ENCODE measurements at places on chromosomes 7 and 10. TPM values are rescaled to one million over a fixed set of nuclear protein-coding genes. Genes with fewer than 3 reads are reported as not detected.

VAX1 gene
- not detected for total RNA-seq

TMEM130 gene
- total RNA-seq = not detected

SGPL1 gene
- total RNA-seq = 81.5 TPM

GPR146 gene
- total RNA-seq = 0.27 TPM

HGF gene
- not detected for total RNA-seq

LGI1 gene
- not detected for total RNA-seq

NUTM2D gene
- 2.3 TPM for total RNA-seq

RARRES2 gene
- not detected for total RNA-seq

XRCC2 gene
- total RNA-seq = 5.2 TPM

NPSR1 gene
- total RNA-seq = not detected

- DNase-seq = no peak
Measured at GRCh38 chr7:95861041-95861440, 88.7 kb downstream of the DYNC1I1 start.

GRCh38 chr7:47190462-47190861 lies 391.4 kb downstream of the TNS3 start:
- no peak for DNase-seq

- DNase-seq = no peak
Measured at GRCh38 chr7:128841171-128841690, 11.0 kb downstream of the FLNC start.

- DNase-seq = no peak
Measured at GRCh38 chr10:64636461-64636860, 1115.3 kb downstream of the REEP3 start.

GRCh38 chr10:133079836-133080682 lies 7.7 kb upstream of the ADGRA1 start:
- no peak for DNase-seq

DNA sequence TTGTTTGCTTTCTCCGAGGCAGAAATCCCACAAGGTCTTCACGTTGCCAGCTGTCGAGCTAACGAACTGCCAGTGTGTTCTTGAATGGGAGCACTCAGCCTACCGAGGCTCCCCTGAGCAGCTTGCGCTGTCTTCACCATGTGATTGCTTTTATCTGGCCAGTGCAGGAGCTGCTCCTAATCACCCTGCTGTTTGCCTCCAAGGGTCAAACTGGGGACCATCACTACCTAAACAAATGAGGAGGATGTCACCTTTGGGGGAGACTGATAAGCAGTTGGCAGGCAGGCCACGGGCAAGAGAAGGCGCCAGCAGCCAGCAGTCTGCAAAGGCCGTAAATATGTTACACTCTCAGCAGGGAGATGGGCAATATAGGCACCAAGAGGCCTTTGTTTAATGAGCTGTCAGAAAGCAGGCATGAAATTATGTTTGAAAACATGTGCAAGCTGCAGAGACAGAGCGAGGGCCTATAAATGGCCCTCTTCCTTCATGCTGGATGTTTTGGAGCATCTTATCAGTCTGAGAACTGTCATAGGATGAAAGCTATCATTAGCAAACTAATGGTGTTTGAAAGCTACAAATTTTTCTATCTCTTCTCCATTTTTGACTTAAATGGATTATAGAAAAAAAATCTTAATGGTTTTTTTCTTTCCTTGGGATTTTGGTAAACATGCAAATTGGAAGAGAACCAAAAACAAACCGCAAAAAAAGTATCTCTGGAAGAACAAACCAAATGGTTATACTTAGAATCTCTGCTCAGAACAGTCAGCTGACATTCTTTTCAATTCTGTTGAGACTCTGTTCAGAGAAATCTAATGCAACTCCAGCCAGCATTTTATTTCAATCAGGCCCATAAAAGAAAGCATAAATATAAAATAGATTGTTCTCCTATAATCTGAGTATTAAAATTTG lies 267.3 kb upstream of the NPVF start:
- no peak for DNase-seq

DNA sequence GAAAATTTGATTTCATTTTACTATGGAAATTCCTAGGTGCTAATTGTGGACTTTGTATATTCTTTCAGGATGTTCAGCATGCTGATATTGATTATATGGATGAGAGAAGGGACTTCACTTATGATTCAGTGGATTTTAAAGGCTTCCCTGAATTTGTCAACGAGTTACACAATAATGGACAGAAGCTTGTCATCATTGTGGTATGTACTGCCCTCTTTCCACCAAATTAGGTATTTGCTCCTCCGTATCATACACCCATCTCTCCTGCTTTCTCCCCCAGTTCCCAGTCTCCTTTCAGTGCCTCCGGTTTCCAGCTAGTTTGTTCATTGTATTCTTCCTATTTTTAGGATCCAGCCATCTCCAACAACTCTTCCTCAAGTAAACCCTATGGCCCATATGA lies 34.6 kb downstream of the MGAM start:
- peak; percentile 56 for DNase-seq

DNA sequence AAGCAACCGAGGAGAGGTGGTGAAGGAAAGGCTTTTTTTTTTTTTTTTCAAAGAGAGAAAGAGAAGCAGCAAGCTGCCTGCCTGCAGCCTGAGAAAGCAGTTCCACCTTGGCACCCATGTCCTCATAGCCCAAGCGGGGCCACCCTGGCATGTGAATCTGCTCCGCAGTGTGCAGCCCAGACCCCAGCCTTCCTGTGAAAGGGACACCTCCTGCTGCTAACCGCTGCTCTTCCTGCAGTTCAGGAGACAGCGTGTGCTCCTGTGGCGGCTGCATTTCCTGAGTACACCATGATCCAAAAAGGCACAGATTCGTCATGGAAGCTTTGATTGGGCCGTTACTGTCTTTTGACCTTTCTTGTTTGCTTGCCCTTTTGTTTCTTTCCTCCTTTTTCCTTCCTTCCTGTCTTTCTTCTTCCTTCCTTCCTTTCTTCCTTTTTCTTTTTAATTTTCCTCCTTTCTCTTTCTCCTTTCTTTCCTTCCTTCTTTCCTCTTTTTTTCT lies 38.1 kb downstream of the IKZF1 start:
- peak; percentile 30 for DNase-seq

DNA sequence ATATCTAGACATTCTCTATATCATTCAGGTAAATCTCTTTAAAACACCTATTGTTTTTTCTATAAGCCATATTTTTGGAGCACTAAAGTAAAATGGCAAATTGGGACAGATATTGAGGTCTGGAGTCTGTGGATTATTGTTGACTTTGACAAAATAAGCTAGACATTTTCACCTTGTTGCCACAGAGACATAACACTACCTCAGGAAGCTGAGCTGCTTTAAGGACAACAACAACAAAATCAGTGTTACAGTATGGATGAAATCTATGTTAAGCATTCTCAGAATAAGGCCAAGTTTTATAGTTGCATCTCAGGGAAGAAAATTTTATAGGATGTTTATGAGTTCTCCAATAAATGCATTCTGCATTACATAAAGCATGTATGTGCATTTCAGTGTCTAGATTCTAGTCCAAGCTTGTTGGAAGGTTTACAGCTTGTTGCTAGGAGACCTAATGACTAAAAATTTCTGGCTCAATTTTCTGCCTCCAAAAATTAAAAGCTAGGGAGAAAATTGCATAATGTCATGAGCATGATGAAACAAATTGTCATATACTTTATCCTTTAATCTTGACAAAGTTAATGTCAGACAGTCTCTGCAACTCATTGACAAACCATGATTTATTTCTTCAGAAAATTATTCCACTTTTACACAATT lies 18.3 kb downstream of the LIPM start:
- DNase-seq = peak; percentile 85

GRCh38 chr10:112827086-112827485 lies 123.0 kb upstream of the TCF7L2 start:
- no peak for DNase-seq

GRCh38 chr10:89367529-89367928 lies 10.3 kb upstream of the IFIT1B start:
- DNase-seq = no peak

DNA sequence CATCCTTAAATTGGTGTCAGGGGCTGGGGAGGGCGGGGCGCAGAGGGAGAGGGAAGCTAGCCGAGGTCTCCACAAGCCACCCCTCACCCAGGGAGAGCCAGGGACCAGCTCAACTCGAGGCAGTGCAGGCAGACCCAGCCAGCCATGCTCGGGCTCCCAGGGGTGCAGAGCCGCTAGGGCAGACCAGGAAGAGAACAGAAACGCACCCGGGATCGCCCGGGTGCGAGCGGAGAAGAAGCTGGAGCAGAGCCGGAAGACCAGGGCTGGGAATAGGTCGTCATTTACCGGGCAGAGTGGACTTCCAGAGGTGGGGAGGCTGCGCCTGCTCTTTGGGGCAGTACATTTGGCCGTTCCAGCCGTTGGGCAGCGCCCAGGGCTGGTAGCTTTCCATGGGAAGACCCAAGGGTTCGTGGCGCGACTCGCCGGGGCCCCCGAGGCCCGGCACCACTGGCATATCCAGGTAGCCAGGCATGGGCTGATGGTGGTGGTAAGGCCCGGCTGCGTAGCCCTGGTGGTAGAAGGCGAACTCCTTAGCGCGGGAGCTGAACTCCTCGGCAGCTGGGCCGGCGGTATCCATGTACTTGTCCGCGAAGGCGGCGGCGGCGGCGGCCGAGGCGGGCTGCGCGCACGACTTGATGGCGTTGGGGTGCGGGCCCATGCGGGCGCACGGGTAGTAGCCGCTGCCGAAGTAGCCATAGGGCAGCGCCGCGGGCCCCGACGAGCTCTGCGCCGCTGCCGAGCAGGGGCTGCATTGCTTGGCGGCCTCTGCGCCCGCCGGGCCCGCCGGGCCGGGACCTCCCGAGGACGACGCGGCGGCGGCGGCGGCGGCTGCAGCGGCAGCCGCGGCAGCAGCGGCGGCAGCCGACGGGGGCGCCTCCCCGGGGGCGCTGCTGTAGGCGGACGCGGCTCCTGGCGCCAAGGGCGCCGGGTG lies 755 bp downstream of the HOXA13 start:
- no peak for DNase-seq

- DNase-seq = peak; percentile 97
Measured at GRCh38 chr7:55185941-55186609, 167.3 kb downstream of the EGFR start.

GRCh38 chr10:74133923-74134820 lies 16.5 kb downstream of the AP3M1 start:
- no peak for DNase-seq

GRCh38 chr7:88289564-88290025 lies 17.1 kb downstream of the STEAP4 start:
- DNase-seq = peak; percentile 16

DNA sequence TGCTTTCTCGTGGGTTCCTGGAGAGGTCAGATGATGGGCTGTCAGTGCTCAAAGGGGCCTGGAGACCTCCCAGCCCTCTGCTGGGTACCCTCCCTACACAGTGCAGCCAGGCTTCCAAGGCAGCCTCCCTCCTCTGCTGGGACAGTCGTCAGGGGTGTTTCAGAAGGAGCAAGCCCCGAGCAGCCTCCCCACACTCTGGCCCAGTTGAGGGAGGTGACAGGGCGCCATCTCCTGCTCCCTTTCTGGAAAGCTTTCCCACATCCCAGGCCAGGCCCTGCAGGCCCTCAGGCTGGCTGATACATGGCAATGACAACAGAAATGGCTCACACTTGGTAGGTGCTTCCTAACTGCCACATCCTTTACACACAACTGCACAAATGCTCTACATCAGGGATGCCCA lies 32.1 kb downstream of the KCNMA1 start:
- peak; percentile 35 for DNase-seq

DNA sequence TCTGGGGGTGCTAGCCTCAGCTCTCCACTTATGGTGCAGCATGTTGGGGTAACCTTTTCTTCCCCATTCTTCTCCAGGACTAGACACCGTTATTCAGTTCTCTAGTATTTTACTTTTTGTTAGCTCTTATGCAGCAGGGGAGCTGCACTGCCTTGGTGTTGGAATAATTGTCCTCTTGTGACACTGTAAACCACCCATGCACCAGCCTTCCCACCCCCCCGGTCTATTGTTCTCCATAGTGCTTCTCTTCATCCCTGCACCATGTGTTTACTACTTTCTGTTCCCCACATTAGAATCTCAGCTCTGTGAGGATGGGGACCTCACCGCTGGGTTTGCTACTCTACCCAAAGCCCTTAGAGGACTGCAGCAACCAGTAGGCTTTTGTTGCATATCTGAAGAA lies 230.7 kb downstream of the RPS24 start:
- no peak for DNase-seq

- no peak for DNase-seq
Measured at GRCh38 chr7:138610671-138611170, 90.4 kb downstream of the SVOPL start.

GRCh38 chr7:113374955-113375354 lies 256.6 kb upstream of the SMIM30 start:
- DNase-seq = no peak

GRCh38 chr10:71939861-71940474 lies 24.2 kb upstream of the CHST3 start:
- no peak for DNase-seq

- DNase-seq = no peak
Measured at GRCh38 chr7:13725591-13725990, 263.9 kb downstream of the ETV1 start.

DNA sequence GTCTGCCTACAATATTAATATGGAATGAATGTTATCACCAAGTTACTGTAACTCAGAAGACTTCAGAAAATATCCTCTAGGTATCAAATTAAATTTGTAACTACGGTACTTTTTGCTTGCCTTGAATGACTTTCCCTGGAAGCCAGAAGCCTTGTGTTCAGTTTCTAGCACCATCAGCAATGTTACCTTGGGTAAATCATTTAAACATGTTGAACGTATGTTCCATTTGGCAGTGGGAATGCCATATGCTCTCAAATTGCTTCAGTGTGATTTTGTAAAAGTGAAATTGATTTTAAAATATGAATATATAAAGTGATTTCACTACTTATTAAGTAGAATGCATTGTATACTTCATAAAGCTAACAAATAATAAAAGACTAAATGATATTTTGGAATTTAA lies 11.2 kb downstream of the RPA3 start:
- DNase-seq = no peak

DNA sequence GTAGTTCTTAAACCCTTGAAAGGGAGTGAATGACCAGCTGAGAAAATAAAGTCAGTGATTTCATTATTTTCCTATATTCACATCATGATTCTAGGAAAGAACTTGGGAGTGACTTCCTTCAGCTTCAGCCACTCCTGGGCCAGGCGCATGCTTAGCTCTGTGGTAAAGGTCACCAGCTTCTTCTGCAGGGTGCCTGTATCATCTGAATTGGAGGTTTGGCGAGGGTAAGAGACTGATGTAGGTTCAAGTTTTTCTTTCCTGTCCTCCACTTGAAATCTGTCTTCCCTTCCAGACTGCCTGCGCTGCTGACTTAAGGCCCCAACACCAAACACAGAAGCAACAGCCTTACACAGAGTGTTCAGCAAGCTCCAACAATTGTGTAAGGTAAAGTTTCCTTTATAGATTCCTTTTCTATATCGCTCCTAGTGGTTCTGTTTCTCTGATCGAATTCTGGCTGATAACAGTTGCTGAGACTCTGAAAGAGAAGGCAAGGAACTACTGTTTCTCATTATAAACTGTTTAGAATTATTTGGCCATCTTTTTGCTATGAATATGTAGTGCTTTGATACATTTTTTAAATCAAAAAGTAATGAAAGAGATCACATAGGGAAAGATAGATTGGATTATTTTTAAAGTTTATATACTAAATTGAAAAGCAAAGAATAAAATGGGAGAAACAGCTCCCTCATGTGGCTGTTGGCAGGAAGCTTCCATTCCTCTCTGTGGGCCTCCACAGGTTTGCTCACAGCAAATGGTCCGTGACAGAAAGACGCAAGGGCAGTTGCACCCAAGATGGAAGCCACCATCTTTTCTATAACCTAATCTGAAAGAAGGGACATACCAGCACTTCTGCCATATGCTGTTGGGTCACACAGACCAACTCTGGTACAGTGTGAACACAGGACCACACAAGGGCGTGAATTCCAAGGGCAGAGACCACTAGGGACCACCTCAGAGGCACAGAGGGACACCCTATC lies 14.0 kb downstream of the GATAD1 start:
- DNase-seq = peak; percentile 49

- DNase-seq = peak; percentile 76
Measured at GRCh38 chr7:123633553-123633952, 22.1 kb upstream of the LMOD2 start.

All from MCF 10A (cell line).